ENCODE measurements at places on chromosomes 12 and 14.
A peak's percentile ranks its signal among the peaks of the same experiment; 100 is the strongest.

DNA sequence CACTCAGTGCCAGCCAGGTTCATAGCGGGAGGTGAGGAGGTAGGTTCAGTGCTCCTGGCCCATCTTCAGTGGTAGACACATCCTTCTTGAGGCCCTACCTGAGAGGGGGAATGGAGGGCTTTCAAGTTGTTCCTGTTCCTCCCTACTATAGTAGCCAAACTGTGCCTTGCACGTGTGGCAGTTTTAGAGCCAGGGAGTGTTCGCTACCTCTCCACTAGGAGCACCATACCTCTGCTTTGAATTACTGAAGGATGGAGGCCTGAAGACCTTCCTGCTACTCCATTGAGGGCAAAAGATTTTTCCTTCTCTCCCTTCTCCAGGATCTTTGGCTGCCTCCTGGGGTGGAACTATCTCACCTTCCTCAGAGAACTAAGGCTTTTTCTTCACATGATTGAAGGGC lies 5.9 kb upstream of the ALG10 start:
- no peak for DNase-seq

GRCh38 chr14:103541709-103542604 lies 13.0 kb downstream of the TRMT61A start:
- no peak for DNase-seq

DNA sequence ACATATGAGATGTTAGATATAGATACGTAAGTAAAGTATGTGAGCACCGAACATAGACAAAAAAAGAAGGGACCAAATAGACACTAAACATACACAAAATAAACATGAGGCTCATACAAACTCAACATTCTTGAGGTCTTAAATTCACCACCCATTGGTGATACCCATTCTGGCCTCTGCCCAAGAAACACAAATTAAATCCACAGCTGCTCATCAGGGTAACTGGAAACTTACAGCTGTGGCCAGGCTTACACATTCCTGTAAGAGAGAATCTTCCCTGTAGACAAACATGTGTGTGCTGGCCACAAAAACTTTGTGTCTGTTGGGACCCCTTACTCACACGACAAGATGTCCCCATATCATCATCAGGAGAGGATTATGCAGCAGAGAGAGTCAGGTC lies 22.4 kb downstream of the MAGOHB start:
- no peak for DNase-seq

- DNase-seq = no peak
Observed at GRCh38 chr12:63955831-63956666, 111.5 kb downstream of the SRGAP1 start.

- no peak for DNase-seq
Observed at GRCh38 chr12:5033883-5034282, 9.8 kb upstream of the KCNA5 start.

GRCh38 chr14:52918486-52918885 lies 32.4 kb downstream of the FERMT2 start:
- DNase-seq = peak; percentile 30

DNA sequence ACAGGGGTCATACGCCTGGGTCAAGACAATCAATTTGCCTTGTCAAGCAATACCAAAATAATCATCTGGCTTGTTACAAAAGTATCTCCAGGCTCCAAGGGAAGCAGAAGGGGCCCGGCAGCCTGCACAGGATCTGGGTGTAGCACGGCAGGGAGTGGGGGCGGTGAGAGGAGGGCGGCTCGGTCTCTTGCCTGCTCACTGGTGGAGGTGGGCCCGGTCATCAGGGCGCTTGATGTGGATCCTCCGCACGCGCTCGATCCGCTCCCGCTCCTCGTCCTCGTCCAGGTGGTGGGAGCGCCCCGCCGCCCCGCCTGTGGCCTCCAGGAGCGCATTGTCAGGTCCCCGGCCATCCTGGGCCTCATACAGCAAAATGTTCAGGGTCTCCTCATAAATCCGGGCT lies 25.7 kb downstream of the KCTD10 start:
- no peak for DNase-seq

- DNase-seq = no peak
Observed at GRCh38 chr14:22291406-22291805, 297.6 kb downstream of the DAD1 start.

DNA sequence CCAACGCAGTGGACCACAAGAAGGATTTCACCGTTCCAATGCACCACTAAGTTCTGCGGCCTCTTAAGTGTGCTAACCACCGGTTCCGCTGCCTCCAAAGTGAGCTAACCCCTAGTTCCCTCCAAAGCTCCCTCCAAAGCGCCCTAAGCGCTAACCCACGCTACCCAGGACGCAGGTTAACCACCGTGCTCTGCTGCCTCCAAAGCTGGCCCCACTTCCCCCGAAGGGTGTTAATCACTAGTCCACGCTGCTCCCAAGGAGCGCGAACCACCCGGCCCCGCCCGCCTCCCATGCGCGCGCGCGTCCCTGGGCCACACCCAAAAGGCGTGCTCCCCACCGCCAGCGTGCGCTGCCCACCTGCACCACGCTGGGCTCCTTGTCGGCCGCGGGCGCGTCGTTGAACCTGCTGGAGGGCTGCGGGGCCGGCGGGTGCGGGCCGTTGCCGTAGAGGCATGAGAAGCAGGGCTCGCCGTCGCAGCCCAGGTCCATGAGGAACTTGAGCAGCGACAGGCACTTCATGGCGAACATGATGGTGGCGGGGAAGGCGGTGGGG lies 11.7 kb downstream of the FAM181A start:
- no peak for DNase-seq

DNA sequence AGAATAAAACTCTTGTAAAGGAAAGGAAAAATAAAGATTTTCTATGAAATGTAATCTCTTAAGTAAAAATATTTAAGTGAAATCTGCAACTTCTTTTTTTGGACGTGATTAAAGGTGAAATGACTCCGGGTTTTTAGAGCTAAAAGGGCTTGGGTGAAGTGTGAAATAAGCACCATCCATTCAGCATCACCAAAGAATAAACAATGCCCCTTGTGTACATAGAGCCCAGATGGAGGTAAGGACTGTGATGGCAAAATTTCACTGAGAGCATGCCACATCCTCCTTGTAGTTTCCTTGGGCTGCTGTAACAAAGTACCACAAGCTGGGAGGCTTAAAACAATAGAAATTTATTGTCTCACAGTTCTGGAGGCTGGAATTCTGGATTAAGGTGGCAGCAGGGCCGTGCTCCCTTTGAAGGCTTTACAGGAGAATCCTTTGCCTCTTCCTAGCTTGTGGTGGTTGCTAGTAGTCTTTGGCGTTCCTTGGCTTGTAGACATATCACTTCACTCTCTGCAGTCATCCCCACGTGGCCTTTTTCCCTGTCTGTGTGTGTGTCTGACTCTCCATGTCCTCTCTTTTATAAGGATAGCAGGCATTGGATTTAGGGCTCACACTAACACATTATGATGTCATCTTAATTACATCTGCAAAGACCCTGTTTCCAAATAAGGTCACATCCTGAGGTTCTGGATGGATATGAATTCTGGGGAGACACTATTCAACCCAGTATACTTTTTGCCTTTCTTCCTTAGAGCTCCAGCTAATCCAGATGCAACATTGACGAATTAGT lies 24.2 kb downstream of the ZNF664 start:
- no peak for DNase-seq

DNA sequence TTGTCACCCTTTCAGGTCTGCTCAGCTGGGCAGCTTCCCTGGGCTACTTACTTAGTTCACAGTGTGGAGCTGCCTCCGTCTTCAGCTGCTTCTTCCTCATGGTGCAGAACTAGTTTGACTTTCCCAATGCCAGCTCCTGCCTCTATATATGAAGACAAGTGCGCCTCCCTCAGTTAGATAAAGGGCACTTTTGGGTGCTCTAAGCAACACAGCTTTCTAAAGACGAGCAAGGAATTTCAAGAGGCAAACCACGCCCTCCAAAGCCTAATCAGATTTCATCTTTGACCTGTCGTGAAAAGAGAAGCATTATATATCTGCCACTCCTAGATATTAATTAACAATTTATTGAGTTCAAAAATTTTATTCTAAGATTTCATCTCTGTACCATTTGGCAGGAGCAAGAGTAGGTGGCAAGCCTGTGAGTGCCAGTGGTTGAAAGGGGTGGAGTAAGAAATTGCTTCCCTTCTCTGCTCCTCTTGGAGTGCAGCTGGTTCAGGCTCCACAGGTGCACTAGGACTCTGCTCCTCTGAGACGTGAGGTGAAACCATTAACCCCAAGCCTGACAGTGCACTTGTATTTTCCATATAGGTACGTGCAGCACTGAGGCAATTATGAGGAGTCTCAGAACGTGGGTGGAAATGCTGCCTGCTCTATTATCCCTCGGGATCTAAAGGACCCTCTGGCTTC lies 2.1 kb upstream of the SLC11A2 start:
- peak; percentile 46 for DNase-seq
